GM12865 (cell line): ENCODE measurements at places on chromosomes 1 and 21.

DNA sequence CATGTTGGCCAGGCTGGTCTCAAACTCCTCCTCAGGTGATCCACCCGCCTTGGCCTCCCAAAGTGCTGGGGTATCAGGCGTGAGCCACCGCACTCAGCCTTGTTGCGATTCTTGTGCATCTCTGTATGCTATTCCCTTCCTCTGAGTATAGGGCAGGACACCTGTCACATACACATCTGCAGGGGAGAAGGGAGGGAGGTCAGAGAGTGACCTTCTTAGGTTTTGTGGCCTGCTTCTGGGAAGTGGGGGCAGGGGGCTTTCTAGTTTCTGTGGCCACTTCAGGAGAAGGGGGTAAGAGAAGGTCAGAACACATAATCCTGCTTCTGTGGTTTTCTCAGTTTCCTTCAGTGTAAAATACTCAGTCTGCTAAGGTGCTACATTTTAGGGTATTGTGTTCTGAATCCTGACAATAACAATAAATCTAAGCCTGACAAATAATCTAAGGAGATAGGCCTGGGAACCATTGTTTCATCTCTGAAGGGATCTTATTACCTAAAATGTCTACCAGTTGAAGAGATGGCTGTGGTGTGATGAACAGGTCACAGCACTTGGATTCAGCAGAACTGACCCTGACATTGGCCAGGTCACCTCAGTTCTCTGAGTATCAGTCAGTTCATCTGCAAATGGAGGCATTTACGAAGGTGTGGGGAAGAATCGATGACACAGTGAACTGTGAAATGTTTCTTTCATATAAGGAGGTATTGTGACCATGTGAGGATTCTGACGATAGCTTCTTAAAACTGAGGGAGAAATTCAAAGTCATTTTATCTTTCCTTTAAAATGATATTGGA, 212.6 kb upstream of the L1TD1 start:
- no peak for DNase-seq

DNA sequence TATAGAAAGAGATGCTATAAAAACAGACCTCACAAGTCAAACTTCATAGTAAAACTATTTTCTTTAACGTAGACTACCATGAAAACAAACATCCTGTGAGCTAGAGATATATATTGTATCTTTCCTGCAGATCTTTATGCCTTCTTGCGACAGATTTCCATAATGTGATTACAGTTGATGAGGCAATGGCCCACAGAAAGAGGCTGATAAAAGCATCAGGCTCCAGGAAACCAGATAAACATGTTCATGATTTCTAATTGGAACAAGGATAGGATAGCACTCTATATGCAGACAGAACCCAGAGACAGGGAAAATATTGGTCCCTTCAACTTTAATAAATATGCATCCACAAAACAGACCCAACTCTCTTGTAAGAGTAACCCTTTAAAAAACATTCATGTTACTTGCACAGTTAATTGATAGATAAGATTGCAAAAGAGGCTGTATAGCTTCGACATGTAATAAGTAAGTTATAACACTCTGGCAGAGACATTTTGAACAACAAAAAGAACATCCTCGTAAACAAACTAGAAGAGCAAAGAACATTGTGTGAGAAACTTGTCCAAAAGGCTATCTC, 329.4 kb downstream of the AGBL4 start:
- DNase-seq: no peak

DNA sequence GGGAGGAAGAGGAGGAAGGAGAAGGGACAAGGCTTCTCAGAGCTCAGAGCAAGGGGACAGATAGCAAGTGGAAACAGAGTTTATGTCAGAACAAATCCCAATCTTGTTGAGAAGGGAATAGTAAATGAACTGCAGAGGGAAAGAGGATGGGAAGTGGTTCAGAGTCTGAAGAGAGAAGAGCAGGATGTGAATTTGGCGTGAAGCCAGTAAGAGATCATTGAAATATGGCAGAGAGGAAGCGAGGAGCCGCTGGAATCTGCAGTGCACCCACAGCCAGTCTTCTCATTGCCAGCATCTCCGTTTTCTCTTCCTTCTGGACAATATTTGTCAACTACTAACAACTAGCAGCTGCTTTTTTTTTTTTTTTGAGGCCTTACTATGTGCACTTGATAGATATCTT, 19.1 kb downstream of the OLFML3 start:
- no peak for DNase-seq

GRCh38 chr21:18228060-18228739, 16.4 kb upstream of the CHODL start:
- no peak for DNase-seq

DNA sequence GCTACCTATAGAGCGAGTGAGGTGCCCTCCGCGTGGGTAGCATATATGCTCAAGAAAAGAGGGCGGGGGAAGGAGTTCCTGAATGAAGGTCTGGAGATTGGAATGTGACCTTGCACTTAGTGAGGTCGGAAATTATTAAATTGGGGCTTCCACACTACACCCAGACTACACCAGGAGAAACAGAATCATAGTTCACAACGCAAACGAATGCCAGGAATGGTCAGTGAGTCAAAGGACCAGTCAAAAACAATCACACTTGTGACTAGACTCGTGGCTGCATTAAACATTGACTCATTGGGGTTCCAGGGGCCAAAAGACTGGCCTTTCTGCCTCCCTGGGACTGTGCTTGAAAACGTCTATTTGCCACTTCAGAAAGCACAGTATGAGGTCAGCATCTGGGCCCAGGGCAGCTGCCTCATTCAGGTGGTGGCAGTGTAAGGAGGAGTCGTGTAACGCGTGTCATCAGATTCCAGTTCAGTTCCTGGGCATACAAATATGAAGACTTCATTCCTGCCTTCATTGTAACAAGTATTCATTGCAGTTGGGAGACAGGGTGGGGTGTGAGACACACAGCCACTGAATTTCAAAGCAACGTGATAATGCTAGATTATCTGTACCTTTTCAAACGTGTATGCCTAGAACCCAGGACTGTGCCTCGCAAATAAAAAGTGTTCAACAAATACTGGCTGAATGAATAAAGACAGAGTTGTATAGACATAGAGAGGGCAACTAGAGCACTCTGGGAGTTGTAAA, at the start of gene YOD1:
TSS of gene YOD1 (minus strand) at position 18 of the 753 bp plus-strand sequence. CDS start 178 bp downstream, outside the sequence.
- no peak for DNase-seq

DNA sequence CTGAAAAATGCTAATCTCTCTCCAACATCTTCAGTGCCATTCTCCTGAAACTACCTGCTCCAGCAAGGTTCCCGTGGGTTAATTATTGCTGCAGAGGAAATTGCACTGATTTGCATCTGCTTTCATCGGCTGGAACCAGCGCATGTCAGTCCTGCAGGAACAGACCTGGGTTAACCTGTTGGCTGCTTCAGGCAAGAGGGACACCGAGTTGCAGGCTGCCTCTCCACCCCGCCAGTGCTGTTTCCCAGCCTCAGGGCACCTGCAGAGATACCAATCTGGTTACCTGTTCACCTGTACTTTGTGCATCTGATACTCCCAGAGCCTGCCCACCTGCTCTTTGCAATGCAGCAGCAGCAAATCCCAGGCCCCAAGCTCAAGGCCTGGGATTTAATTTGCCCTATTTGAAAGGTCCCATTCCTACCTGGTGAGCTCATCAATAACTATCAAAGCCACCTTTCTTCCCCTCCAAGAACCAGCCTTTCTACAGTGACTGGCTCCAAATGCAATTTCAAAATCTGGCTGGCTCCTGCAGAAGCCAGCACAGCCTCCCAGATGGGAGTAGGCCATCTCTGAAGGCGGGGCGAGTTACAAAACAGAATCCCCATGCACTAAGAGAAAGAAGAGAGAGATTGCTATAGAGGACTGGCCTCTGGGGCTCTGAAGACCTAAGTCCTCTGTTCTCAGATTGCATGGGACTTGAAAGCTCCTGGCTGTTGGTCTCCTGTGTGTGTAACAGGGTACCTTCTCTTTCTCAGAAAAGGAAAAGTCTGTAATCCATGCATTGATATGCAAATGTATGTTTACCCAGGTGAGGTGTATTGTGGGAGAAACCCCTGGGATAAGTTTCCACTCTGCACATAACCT, 67.8 kb downstream of the TOMM20 start:
- no peak for DNase-seq

GRCh38 chr21:41712201-41712600, 54.7 kb downstream of the RIPK4 start:
- DNase-seq: no peak

DNA sequence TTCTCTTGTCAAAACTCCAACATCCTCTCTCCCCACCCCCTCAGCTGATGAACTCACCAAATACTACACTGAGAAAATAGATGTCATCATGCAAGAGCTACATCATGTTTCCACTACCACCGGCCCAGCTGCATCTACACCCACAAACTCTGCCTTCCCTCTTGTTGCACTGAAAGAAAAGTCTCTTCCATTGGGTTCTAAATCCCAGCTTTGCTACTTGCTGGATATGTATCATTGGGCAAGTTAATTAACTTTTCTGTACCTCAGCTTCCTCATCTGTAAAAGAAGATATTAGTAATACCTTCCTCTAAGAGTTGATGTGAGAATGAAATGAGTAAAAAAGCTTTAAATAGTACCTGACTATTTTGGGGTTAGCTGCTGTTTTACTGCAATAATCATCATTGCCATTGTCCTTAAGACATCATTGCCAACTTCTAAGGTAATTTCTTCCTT, 108.6 kb downstream of the OLFML2B start:
- DNase-seq: peak; percentile 57

DNA sequence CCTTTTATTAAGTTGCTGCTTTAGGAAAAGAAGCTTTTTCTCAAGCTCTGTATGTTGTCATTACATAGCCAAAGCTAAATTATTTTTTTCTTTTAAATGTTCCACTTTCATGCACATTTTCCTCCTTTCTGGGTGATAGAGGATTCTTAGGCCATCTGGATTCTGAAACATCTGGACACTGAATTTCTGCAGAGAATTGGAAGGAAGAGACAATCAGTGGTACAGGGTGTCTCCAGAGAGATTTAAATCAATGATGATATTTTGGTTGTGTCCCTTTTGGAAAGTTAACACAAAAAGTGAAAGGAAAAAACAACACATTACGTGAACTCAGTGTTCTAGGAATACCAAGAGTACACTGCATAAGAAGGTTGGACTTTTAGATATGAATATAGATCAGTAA, 211.4 kb upstream of the PKN2 start:
- DNase-seq: no peak
